ENCODE measurements at places on chromosomes 1 and 21.

GRCh38 chr1:205472737-205473441, 17.0 kb upstream of the BLACAT1 start:
- DNase-seq = no peak

GRCh38 chr1:212002536-212002935, 32.8 kb downstream of the INTS7 start:
- DNase-seq = no peak

DNA sequence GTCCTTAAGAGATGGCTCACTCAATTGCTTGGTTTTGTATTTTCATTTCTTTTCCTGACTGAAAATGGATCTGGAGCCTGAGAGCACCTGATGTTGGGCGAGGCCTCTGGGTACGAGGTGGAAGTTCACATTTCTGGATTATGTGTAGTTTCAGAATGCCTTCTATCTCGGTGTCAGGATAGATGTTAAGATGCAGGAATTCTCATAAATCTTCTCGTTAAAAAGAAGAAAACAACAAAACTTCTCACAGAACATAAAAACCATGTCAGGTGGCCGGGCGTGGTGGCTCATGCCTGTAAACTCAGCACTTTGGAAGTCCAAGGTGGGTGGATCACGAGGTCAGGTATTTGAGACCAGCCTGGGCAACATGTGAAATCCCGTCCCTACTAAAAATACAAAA, 101.8 kb downstream of the RHOU start:
- no peak for DNase-seq

DNA sequence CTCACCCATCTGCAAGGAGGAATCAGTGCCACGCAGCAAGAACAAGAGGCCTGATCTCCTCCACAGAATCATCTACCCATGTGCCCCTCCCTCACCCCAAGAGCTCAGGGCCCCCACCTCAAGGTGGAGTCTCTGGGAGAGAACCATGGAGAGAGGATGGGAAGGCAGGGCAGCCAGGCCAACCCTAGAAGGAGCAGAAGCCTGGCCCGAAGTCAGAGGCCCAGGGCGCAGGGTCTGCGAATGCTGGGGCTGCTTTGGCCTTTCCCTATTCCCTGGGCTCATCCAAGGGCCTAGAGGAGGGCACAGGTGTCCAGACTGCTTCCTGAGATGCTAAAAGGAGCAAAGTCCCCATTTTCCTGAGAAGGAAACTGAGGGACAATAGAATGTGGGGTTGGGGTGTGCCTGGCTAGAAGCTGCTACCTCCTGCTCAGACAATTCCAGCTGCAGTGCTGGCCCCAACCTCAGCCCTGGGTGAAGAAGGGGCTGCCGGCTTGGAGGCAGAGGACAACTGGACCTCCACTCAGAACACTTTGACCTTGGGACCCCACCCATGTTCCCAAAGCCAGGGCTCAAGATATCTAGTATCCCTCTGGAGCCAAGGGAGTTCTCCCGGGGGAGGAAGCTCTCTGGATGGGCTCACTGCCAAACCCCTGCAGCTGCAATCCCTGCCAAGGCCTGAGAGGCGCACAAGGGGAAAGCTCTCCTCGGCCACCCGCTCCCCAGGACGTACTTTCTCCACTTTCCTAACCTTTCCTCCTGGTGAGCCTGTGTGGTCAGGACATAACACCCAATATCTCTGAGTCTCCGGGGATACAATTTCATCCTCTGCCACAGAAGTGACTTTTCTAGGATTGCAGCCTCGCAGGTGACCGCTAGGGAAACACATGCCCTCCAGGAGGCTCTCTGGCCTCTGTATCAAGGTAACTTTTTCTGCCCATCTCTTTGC, 16.6 kb upstream of the LEMD1 start:
- DNase-seq = peak; percentile 65

DNA sequence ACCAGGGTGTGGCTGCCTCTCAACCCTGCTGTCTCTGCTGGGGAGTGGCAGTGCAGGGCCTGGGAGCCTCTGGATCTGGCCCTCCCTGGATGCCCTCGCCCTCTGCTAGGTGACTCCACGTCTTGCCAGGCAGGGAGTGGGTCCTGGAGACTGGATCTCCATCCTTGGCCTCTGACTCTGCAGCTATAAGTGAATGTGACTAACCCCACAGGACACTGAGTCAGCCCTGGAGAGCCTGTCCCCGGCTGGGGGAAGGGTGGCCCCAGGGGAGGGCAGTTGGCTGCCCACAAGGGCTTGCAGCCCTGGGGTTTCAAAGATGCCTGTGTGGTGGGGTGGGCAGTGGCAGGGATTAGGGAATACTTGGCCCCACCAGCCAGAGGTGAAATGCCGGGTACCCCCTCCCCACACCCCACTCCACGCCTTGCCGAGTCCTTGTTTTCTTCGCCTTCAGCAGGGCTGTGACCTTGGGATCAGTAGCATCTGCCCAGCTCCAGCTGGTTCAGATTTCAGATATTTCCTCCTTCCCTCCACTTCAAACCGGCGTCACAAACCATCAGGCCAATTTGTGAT, 1.9 kb upstream of the MYBPH start:
- no peak for DNase-seq

- peak; percentile 33 for DNase-seq
Measured at GRCh38 chr1:202189001-202189790, 4.4 kb upstream of the LGR6 start.

DNA sequence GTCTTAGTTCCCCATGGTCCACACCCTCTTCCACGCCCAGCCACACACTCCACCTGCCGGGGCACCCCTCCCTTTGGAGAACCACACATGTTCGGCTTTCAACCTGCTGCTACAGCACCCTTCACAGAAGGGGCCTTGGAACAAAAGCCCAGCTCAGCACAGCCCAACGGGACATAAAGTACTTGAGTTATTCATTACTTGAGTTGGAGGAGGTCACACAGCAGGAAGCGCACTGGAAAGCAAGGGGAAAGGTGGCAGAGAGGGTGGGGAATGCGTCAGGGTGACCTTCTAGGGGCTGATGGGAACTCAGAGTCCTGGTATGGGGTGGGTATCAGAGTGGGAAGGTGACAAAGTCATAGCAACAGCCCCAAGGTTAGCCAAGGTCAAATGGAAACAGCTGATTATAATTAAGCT, 3.0 kb upstream of the ATP1B1 start:
- no peak for DNase-seq

DNA sequence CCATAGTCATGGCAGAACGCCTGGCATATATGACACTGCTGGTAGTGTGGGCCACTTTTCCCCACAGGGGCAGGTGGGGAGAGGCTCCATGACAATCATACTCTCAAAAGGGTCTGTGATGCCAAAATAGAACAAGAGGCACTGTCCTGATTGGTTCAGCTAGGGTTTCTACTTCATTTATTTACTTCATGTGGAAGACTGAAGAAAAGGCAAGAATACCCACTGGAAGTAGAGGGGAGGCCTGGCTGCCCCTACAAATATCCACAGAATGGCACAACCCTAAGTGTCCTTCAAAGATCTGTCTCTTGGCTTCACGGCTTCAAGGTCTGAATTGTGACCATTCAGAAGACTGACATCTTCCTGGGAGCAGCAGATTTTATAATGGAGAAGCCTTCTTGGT, 4.5 kb upstream of the SFT2D2 start:
- no peak for DNase-seq

DNA sequence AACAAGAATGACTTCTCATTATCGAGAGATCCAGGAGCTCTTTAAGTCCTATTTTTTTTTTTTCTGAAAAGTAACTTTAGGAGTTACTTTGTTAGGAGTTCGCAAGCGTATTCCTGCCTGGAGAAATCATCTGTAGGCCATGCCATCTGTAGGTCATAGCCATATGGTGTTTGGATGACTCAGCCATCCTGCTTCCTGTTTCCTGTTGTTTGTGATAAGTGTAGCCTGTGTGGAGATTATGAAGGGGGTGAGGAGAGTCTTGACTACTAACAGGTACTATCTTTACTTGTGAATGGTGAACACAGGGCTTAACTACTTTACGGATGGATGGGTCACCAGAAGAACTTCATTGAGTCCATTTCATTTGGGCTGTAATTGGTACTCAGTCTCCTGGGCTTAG, 327.2 kb downstream of the PTPRU start:
- peak; percentile 28 for DNase-seq

DNA sequence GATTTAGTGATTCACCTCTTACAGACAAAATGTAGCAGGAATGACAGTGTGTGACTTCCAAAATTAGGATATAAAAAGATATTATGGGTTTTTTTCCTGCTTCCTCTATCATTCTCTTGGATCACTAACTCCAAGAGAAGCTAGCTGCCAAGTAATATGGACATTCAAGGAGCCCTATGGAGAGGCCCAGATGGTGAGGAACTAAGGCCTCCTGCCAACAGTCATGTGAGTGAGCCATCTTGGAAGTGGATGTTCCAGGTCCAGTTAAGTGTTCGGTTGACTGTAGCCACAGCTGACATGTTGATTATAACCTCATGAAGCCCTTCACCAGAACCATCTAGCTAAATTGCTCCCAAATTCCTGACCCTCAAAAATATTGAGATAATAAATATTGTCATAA, 38.8 kb downstream of the CD160 start:
- no peak for DNase-seq

GRCh38 chr1:201681375-201681774, 142.4 kb downstream of the NAV1 start:
- DNase-seq = no peak

DNA sequence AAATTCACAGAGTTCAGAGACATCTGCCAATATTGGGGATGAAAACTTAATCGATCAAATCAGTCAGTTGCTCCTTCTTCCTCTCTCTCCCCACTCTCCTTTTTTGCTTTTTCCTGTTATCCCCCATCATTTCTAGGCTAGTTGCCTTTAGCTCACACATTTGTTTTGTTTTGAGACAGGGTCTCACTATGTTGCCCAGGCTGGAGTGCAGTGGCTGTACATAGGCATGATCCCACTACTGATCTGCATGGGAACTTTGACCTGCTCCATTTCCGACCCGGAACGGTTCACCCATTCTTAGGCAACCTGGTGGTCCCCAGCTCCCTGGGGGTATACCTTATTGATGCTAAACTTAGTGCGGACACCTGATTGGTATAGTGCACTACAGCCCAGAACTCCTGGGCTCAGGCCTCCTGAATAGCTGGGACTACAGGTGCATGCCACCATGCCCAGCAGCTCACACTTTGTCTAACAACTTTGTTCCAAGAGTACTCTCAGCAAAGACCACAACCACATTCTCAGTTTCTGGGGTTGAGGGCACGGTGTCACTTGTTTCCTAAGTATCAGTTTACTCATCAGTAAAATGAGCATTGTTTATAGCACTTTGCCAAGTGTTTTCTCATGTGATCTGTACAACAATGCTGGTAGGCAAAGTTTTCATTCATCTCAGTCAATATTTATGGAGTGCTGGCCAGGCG, 6.7 kb upstream of the ELOA start:
- no peak for DNase-seq

DNA sequence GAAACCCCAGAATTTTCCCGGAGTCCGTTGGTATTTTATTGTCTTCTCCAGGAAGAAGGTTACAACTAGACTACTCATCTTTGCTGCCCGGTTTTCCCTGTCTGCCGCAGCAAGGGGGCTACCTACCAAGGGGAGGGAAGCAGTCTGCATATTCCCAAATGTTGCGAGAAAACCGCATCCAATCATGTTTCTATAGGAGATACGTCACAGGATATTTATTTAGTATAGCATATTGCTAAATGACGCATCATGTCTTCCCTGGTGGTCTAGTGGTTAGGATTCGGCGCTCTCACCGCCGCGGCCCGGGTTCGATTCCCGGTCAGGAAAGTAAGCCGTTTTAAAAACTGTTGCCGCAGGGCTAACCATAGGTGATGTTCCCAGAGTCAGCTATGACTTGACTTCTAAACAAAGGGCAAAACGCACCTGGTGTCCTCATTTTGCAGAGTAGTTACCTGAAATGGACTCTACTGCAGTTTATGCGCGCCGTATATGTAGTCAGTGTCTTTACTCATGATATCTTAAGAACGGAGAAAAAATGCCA, 15.2 kb upstream of the ZNF692 start:
- peak; percentile 93 for DNase-seq

- DNase-seq = no peak
Measured at GRCh38 chr1:203128716-203129500, 1.4 kb downstream of the ADORA1 start.

GRCh38 chr1:17218939-17219338, 14.0 kb downstream of the PADI1 start:
- DNase-seq = no peak

DNA sequence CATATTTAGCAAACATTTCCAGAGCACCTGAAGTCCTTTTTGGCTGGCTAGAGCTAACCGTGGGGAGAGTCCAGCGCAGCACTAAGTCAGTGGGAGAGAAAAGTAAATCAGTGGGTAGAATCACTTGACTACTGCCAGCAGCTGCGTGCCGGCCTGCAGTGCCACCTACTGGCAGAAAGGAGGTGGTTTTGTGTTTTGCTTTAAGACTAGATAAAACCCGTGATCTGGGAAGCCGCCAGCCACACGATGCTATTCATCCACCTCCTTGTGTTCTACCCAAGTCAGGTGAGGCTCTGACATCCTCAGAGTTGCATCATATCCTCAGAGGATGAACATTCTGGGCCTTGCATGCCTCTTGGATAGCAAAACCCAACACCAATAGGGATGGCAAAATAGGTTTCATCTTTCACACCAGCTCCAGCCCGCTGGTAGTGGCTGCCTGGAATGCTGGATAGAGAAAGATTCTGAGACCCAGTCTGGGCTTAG, 14.1 kb upstream of the HEYL start:
- peak; percentile 73 for DNase-seq

Measured in endothelial cell of umbilical vein (primary cell).